Tibial nerve (tissue), 4 donors: ENCODE measurements at places on chromosomes 6 and 20. TPM values are rescaled to one million over a fixed set of nuclear protein-coding genes. Genes with fewer than 3 reads are reported as not detected.

TNFRSF21 gene
- 7.8 TPM for total RNA-seq

CCDC170 gene
- 1.6 TPM for total RNA-seq

BPIFB1 gene
- total RNA-seq = not detected

CST5 gene
- not detected for total RNA-seq

SOX18 gene
- 4.6 TPM for total RNA-seq

PHACTR1 gene
- 1.5 TPM for total RNA-seq

SLC24A3 gene
- total RNA-seq = 4.0 TPM

PPDPF gene
- 126 TPM for total RNA-seq

IP6K3 gene
- total RNA-seq = 0.39 TPM

MEI4 gene
- total RNA-seq = under 0.01 TPM

OR12D3 gene
- total RNA-seq = not detected

SPEF1 gene
- total RNA-seq = not detected

TCF15 gene
- total RNA-seq = 0.30 TPM

CST9L gene
- not detected for total RNA-seq

LY6G5B gene
- total RNA-seq = 7.6 TPM

METTL24 gene
- 0.63 TPM for total RNA-seq

WFDC13 gene
- not detected for total RNA-seq

HLA-DQB1 gene
- total RNA-seq = 12.0 TPM

HLA-F gene
- total RNA-seq = 117 TPM

LRRN4 gene
- total RNA-seq = not detected

GJA10 gene
- not detected for total RNA-seq

AVP gene
- not detected for total RNA-seq

PRSS35 gene
- total RNA-seq = 0.20 TPM

UST gene
- 13.5 TPM for total RNA-seq

SCUBE3 gene
- 1.3 TPM for total RNA-seq

CDKAL1 gene
- 19.8 TPM for total RNA-seq

EFCAB8 gene
- not detected for total RNA-seq

OOEP gene
- not detected for total RNA-seq
